ENCODE measurements at places on chromosomes 4 and X.

DNA sequence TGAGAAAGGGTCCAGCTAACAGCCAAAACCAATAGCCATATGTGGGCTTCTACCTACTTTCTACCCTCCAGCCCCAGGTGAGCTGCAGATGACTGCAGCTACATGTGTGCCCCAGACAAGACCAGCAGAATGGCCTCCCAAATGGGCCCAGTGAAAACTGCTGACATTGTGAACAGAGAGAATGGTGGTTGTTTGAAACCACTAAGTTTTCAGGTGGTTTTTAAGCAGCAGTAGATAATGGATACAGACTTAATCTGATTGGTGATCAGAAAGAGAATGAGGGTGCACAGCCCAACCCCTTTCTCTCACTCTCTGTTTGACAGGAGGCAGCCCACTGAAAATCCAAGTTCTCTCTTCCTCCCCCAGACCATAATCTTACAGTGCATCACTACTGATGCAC is 42.5 kb upstream of the BBS12 start:
- no peak for DNase-seq

- DNase-seq: no peak
These were observed 68.5 kb downstream of the UBA6 start for GRCh38 chr4:67632492-67632891.

DNA sequence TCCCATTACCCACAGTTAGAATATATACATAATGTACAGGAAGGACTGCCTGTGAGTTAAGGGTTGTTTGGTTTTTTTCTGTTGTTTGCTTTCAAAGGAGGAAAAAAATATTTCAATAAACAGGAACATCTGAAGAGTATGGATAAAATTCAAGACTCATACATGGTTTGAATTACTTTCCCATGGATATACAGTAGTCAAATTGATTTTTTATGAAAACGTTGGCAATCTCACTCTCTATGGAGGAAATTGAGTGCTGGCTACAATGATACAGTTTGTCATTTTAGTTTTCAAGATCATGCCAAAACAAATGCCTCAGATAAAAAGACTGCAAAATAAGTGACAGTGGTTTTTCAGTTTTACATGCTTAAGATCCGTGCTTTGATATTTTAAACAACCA is 116.6 kb downstream of the SH3RF1 start:
- DNase-seq: no peak

- no peak for DNase-seq
These were observed 1223.7 kb upstream of the AGA start for GRCh38 chr4:178665916-178666315.

DNA sequence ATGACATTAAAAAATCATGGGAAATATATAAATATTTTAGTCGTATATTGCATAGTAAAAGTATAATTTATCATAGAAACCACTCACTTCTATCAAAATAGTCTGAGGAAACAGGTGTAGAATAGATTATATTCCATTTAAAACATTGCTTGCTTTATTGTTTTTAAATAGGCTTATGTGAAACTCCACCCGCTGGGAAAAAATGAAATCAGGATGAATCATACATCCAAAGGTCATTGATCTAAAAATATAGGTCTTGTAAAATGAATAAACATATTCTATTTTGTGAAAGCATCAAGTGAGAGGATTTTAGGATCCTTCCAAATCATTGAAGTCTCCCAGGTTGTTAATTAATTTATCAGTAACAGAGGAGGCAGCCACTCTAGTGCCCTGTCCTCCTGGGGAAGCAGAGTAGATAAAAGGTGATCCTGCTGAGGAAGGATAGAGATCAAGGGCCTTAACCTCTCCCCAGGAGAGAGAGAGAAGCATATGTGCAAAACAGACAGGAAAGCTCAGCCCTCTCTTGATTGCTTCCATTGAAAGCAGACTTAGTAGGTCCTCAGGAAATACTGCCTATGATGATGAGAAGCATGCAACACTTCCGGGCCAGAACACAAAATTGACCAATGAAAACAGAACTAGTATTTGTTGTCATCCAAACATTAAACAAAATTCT is 96.8 kb upstream of the MAP9 start:
- DNase-seq: no peak

DNA sequence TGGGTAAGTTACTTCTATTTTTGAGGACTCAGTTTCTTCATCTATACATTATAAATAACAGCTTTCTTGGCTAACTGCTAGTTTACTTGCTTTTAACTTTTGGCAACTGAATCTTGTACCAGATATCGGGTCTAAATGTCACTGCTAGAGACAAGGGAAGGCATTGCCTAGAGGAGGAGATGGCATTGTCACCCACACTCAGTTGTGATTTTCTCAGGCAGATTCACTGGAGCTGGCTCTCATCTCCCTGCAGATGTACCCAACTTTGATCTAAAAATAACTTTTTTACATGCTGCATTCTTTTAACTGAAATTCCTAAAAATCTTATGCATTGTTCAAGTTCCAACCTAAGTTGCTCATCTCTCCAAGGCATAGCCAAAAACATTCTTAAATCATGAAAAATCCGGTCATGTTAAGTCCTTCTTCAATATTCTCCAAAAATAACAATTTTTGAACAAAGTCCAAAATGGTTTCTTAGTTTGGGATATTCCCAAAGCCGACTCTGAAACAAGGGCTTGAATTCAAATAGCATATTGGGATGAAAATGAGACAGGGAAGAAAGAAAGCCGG is 469.0 kb upstream of the BOD1L1 start:
- DNase-seq: no peak

DNA sequence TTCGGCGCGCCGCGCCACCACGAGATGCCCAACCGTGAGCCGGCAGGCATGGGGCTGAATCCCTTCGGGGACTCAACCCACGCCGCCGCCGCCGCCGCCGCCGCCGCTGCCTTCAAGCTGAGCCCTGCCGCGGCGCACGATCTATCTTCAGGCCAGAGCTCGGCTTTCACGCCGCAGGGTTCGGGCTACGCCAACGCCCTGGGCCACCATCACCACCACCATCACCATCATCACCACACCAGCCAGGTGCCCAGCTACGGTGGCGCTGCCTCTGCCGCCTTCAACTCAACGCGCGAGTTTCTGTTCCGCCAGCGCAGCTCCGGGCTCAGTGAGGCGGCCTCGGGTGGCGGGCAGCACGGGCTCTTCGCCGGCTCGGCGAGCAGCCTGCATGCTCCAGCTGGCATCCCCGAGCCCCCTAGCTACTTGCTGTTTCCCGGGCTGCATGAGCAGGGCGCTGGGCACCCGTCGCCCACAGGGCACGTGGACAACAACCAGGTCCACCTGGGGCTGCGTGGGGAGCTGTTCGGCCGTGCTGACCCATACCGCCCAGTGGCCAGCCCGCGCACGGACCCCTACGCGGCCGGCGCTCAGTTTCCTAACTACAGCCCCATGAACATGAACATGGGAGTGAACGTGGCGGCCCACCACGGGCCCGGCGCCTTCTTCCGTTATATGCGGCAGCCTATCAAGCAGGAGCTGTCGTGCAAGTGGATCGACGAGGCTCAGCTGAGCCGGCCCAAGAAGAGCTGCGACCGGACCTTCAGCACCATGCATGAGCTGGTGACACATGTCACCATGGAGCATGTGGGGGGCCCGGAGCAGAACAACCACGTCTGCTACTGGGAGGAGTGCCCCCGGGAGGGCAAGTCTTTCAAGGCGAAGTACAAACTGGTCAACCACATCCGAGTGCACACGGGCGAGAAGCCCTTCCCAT is 1.1 kb downstream of the ZIC3 start:
- DNase-seq: no peak

DNA sequence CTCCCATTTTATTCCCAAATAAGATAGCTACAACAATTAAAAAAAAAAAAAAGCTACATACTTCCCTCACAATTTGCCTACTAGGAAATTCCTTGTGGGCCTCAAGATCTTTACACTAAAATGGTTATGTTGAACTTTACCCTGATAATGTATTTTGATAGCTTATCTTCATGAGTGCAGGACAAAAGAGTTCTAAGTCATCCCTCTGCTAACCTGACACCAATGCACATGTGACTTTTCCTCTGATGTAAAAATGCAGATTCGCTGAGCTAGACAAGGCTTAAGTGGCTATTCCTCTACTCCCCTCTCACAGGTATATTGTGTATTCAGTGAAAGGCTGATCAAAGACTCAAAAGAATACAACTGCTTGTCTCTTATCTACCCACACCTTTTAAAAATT is 22.5 kb downstream of the ELF2 start:
- DNase-seq: no peak

- no peak for DNase-seq
These were observed 36.0 kb upstream of the SPON2 start for GRCh38 chr4:1208266-1208961.

DNA sequence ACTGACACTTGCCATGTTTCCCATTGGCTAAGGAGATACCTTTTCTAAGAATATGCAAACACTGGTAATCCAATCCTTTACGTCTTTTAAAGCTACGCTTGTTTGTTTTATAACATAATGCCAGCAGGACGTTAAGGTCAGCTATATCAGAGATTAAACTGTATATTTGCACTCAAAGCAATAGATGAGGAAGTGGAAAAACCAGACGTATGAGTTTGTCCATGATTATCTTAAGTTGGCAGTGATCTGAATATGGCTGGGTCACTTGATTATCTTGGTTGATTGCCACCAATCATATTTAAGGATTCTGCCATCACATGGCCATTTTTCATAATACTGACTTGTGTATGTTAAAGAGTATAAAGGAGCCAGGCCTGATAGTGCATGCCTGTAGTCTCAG is 19.4 kb downstream of the TMSB4X start:
- DNase-seq: no peak

GRCh38 chr4:36273276-36273675 is 8.1 kb upstream of the DTHD1 start:
- DNase-seq: no peak

DNA sequence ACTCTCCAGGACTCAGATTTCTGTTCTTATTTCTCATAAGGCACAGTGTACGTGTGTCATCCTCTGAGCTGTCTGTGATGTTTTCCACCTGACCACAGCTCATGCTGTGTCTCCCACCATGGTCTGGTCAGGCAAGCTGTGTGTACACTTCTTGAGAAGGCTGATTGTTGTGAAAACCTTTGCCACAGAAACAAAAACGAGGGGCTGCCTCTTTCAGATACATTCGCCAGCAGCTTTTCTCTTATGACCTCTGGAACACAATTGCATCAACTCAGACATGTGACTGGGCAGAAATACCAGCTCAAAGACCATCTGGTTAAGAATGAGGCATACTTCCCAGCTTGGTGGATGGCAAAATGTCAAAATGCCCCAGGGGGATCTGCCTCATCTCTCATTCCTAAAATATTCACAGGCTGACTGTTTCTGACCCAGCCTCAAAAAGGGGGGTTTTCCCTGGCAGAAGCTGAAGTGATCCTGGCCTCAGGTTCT is 46.1 kb downstream of the PGRMC2 start:
- no peak for DNase-seq

- DNase-seq: no peak
These were observed 312.5 kb upstream of the ANXA10 start for GRCh38 chr4:167779864-167780263.

DNA sequence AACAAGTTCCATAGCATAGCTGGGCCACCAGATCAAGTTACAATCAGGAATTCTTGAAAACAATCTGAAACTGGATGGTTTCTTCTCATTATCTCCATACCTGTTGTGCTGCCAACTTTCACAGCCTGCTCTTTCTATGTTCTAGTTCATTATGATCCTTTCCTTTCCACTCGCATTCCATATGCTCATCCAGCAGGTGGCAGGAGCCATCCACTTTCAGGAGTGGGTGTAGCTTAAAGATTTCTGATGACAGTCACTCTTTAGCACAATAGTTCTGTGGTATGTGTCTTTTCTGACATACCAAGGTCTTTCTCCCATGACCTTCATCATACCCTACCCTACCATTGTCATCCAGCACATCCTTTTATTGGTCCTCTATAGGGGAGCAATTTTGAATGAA is 46.4 kb downstream of the PAGE2 start:
- no peak for DNase-seq

DNA sequence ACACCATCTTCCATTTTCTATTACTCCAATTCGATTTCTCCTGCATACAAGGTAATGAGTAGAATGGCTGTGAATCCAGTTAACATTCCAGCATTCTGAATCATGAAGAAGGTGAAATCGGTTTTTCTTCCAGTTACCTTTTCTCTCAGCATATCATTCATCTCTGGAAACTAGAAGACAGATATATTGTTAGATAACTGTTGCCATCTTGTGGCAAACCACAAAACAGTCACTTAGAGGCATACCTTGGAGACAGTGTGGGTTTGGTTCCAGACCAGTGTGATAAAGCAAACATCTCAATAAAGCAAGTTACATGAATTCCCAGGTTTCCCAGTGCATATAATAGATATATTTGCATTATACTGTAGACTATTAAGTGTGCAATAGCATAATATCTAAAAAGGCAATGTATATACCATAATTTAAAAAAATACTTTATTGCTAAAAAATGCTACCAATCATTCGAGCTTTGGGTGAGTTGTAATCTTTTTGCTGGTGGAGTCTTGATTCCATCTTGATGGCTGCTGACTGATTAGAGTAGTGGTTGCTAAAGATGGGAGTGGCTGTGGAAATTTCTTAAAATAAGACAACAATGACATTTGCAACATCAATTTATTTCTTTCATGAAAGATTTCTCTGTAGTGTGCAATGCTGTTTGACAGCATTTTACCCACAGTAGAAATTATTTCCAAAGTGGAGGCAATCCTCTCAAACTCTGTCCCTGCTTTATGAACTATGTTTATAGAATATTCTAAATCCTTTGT is 82.1 kb downstream of the SLC39A8 start:
- DNase-seq: no peak

DNA sequence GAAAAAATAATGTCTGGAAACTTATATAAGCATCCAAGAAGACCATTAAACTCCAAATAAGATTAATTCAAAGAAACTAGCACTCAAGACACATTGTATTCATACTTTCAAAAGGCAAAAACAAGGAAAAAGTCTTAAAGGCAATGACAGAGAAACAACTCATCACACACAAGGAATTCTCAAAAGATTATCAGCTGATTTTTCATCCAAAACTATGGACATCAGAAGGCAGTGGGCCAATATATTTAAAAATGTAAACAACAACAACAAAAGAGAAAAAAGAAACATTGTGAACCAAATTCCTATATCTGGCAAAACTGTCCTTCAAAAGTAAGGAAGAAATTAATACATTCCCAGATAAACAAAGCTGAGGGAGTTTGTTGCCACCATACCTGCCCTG is 711.4 kb upstream of the GALNTL6 start:
- no peak for DNase-seq

DNA sequence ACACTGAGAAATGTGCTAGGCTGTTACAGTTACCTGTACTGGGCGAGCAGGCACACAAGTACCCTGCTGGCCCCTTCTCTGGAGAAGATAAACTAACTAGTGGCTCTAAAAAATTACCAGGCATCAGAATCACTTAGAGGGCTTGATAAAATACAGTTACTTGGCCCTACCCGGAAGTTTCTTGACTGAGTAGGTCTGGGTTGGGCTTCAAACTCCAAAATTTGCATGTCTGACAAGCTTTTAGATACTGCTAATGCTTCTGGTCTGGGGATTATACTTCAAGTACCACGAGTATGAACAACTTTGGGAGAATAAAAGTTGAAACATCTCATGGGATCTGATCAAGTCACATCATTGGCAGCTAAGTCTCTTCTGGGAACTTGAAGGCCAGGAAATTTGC is 30.8 kb downstream of the CEP135 start:
- no peak for DNase-seq
